ENCODE measurements at places on chromosomes 4 and X.

GRCh38 chr4:176014583-176015108 lies 51.0 kb upstream of the WDR17 start:
- DNase-seq: no peak

GRCh38 chrX:139691843-139692505 lies 16.0 kb downstream of the MCF2 start:
- DNase-seq: no peak

GRCh38 chr4:88675543-88675942 lies 22.1 kb downstream of the NAP1L5 start:
- DNase-seq: no peak

GRCh38 chr4:176898791-176899190 lies 106.1 kb upstream of the VEGFC start:
- no peak for DNase-seq

- no peak for DNase-seq
Measured at GRCh38 chrX:65688403-65688871, 21.0 kb downstream of the MSN start.

GRCh38 chr4:112340023-112340422 lies 42.9 kb downstream of the ALPK1 start:
- DNase-seq: no peak

DNA sequence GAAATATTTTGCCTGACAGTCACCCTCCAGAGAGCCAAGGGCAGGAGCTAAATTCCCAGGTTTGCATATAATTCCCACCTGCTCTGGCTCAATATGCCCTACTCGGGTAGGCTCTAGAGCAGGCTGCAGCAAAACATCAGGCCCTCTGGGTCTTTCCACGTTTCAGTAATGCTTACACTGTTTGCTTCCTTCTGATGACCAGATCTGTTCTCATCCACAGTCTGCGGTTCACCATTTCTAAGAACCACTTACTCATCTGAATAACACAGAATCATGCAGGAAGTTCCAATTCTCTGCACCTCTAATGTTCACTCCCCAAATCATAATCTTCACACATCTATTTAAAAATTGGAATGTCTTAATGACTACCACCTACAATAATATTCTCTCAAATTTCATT lies 141.4 kb downstream of the PPP3CA start:
- DNase-seq: no peak

DNA sequence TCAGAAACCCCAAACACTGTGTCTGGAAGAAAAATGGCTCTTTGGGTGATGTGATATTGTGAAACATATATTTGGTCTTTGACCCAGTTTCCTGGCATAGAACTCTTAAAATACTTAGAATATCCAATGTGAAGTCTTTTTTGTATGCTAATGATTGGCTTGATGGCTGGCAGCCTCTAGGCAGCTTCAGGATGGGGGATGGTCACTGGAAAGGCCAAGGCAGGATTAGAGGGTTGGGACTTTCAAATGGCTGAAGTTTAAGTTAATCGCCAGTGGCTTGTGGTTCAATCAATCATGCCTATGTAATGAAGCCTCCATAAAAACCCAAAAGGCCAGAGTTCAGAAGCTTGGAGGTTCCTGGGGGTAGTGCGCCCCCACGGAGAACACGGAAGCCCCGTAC lies 33.5 kb upstream of the ESX1 start:
- DNase-seq: no peak

GRCh38 chr4:140969296-140969695 lies 164.0 kb downstream of the RNF150 start:
- DNase-seq: no peak

All from SW 1271 (cell line).